ENCODE measurements at places on chromosomes 7 and 10.
A peak's percentile ranks its signal among the peaks of the same experiment; 100 is the strongest.

GRCh38 chr7:17307000-17307399 lies 8.5 kb downstream of the AHR start:
- no peak for DNase-seq

- peak; percentile 65 for DNase-seq
These were observed at the start of gene FGFBP3 for GRCh38 chr10:91909117-91909677. TSS of gene FGFBP3 (minus strand) at chr10:91909486. CDS start at chr10:91908969, 517 bp downstream.

DNA sequence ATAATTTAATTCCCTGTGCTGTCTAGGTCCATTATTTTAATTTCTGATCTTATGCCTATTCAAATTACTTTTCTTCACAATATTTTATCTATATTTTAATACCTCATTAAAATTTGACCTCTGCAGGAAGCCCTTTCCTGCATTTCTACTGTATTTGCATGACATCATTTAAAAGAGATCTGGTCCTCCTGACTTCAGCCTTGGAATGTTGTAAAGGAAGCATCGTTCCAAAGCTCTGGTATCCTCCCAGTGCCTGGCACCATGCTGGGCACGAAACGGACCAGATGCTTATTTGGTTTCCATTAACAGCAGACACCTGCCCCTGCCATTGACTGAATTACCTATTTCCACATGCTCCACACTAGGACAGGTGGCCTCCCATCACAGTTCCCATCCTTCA lies 247.5 kb downstream of the KLF6 start:
- no peak for DNase-seq

GRCh38 chr7:101817471-101818286 lies at the start of gene CUX1:
TSS of gene CUX1 (plus strand) at chr7:101817626. CDS start at chr7:101817640, 14 bp downstream.
- DNase-seq = no peak

GRCh38 chr10:18224626-18225445 lies 84.6 kb downstream of the CACNB2 start:
- no peak for DNase-seq

DNA sequence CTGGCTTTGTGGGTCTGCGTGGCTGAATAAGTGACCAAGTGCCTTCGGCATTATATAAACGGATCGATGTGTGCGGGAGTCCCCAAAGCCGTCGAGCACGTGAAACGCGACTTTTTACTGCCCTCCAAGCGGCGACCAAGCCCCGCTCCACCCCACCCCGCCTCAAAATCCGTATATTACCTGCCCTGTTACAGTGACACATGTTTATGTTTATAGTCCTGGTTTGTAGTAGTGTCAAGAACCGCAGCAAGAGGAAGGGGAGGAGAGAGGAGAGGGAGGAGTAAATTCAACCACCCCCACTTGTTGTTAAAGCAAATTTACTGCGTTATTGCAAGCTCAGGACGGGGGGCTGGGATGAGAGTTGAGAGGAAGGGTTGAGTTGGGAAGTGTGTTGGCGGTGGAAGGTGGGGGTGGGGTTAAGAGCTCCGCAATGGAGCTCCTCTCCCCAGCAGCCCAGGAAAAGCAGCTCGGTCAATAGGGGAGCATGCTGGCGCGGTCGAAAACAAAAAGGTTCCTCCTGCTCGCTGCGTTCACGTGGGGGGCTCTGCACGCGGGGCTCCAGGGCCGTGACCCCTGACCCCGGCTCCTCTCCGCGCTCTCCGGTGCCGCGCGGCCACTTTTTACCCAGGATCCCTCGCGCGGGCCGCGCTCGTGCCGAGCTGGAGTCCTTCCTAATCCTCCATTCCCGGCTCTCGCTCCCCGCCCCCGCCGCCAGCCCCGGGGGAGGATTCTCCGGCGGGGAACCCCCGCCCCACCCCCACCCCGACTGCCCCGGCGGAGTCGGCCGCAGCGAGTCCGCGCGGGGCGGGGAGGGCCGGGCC lies at the start of gene SKIDA1:
Gene SKIDA1, minus strand, starts transcription at position 316 of the 821 bp plus-strand sequence. CDS start 7,860 bp downstream, outside the sequence.
- DNase-seq = peak; percentile 75

DNA sequence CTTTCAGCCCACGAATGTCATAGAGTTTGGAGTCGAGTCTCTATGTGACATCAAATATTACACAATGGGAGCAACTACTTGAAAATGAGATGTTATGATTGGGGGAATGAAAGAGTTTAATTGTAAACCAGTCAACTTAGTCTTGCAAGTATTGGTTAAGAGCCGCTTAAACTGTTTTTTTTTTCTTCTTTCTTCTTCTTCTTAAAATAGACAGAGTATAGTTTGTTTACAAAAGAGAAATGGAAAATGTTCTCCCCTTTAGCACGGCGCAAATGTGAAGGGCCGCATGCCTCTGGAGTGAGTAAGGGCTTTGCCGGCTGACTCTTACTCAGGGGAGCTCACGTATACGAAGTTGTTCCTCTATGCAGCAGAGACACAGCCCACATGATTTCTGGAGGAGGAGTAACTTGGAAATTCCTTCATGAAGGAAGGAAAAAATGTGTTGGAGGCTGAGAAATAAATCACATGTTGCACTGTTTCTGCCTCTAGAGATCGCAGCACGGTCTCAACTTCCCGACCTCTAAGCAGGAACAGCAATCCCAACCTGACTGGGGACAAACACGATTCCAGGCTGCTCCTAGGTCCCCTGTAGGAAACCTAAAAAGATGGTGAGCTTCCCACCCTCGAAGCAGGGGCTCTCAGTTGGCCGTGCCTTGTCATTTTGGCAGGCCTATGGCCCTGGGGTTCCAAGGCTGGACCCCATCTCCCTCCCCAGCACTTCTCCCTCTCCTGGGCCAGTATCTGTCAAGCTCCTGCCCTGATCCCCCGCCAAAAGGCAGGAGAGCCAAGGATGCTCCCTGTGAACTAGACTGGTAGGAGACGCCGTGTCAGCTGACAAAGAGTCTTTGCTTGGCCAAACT lies 44.8 kb downstream of the MYOF start:
- no peak for DNase-seq

DNA sequence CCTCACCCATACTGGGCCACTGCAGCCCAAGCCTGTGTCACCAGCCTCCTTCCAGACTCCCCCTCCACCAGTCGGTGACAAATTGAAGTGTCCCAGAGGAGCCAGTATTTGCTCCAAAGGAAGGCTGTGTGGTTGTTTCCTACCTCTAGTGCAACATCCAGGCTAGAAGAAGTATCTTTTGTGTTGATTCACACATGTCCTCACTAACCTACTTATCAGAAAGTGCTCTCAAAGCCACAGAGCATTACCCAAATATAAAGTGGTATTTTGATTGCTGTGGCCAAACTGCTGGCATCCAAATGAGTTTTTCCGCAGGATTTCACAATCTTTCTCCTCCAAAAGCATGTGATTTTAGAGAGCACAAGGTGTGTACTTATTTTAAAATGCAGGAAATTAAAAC lies 134.8 kb downstream of the CUL2 start:
- no peak for DNase-seq
